ENCODE measurements at places on chromosomes 6 and 20.
A peak's percentile ranks its signal among the peaks of the same experiment; 100 is the strongest.

GRCh38 chr6:131651782-131652181, 14.7 kb downstream of the ENPP3 start:
- no peak for DNase-seq

DNA sequence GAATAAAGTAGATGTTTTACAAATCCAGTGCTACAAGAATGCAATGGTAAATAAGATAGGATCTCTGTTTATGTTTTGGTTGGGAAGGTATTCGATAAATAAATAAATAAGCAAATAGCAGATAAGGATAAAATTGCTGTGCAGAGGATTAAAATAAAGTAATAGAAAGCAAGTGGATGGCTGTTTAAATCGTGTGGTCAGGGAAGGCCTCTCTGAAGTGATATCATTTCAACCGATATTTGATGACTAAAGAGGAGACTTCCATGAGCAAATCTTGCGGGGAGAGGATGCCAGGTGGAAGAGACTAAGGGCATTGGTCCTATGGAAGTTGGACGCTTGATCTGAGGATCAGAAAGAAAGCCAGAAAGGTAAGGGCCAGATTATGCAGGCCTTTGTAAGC, 92.0 kb upstream of the CCN2 start:
- DNase-seq, result no peak

GRCh38 chr20:62980970-62981369, 25.8 kb downstream of the BHLHE23 start:
- DNase-seq, result no peak

GRCh38 chr6:43667245-43668150, 20.1 kb downstream of the MRPS18A start:
- DNase-seq, result peak; percentile 61

- DNase-seq, result no peak
Observed at GRCh38 chr6:49462599-49462926, 490 bp downstream of the MMUT start.

GRCh38 chr20:49575551-49576060, 7.7 kb upstream of the PTGIS start:
- DNase-seq, result no peak

- no peak for DNase-seq
Observed at GRCh38 chr20:824490-824889, 9.0 kb upstream of the FAM110A start.

DNA sequence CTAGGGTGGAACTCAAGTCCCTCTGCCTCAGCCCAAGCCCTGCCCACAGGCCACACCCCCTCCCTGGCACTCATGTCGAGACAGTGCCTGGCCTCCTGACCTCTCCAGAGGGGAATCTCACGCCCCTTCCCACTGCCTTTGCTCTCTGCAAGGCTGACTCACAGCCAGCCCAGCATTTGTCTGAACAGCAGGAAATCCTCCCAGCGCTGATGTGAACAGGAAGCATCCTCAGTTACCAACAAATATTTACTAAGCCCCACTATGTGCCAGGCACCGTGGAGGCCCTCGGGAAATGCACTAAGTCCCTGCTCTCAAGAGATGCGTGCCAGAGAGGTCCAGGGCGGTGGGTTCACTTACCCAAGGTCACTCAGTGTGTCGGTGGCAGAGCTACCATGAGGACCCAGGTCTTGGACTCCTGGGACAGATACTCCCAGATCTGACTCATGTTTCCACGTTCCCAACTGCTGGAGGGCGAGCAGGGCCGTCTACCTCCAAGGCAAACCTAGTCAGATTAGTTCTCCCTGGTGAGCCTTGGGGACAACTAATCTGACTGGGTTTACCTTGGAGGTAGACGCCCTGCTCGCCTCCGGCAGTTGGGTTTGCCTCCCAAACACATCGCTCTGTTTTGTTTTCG, 7.8 kb downstream of the ADA start:
- no peak for DNase-seq

DNA sequence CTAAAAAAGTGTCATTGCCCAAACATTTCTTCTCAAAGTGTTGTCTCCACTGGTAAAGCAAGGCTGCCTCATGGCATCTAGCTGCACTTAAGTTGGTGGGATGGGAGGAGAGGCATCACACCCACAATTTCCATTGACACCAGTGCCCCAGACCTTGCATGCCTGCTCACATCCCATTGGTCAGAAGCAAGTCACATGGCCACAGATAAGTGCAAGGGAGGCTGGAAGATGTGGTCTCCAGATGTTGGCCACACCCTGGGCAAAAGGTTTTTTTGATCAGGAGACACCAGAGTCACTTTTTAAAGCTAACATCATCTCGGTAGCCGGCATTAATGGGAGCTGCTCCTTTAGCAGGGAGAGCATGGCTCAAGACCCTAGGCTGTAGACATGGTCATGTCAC, 157.1 kb upstream of the CST7 start:
- DNase-seq, result no peak

DNA sequence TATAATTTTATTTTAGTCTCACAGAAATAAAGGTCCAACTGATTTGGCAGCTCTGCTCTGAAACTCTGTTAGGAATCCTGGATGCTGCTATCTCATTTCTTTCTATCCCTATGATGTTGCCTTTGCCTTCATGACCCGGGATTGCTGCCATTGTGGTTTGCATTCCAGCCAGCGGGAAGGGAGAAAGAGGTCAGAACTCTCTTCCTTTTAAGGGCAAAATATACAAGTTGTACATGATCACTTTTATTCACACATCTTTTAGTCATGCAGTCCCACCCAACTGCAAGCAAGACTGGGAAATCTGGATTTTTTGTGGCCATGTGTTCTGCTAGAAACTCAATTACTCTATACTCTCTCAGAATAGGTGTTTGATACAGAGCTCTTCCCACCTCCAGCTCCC, 263.1 kb upstream of the ZFP64 start:
- DNase-seq, result no peak

GRCh38 chr20:59835448-59836395, 97.7 kb downstream of the SYCP2 start:
- peak; percentile 44 for DNase-seq

DNA sequence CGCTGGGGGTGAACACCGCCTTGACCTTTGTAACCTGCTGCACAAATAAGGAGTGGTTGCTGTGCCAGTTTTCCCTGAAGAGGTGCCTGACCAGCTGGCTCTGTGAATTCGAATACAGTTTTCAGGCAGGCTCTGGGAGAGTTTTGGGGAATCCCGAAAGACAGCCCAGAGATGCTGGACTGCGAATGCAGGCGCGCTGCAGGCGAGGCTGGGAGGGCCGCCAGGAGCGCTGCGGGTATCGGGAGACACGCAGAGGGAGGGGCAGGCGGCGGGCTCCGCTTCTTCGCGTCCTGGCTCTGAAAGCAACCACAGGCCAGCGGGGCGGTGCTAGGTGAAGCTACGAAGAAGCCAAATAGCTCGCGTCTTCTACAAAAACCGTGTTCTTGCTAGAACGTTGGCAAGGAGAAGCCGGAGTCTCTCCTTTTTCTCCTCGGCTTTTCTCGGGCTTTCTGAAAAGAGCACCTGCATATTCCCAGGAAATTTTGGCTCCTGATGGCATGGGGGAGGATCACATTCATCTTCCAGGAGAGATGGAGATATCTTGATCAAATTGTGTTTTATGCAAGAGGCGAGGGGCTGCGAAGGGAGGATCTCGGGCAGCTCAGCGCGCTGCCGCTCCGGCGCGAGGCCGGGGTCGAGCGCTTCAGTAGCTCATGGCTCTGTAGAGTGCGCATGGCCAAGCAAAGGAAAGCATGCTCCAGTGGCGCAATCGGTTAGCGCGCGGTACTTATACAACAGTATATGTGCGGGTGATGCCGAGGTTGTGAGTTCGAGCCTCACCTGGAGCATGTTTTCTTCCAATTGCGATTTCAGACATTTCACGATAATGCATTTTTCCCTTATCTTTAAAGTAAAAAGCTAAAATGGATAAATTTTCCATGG, 158.1 kb upstream of the ZNF184 start:
- no peak for DNase-seq

DNA sequence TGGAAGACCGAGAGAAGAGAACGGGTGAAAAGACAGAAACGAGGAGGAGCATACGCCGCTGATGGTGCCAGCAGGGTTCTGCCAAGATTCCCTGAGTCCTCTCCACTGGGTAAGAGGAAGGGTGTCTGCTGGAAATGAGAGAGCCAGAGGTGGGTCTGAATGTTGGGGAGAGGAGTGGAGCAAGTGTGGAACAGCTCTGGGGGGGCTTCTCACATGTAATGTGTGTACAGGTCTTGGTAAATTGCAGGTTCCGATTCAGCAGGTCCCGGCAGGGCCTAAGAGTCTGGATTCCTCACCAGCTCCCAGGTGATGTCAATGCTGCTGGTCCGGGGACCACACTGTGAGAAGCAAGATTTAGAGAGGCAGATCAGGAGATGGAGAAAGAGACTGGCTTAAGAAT, 1.5 kb upstream of the EBF4 start:
- no peak for DNase-seq

DNA sequence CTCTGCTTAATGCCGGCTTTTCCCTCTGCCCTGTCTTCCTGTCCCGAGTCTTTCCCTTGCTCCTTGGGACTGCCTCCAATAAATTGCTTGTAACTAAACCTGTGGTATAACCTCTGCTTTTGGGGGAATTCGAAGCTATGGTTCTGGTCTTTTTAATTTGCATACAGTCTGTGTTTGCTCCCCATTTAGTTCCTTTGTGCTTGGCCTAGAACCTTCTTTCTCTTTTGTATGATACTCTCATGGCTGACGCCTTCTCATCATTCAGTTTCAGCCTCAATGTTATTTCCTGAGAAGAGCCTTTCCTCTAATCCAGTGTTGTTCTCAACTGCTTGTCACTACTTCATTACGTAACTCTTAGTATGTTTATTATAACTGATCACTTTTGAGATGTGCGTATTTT, 248.0 kb downstream of the PHF3 start:
- DNase-seq, result no peak

GRCh38 chr6:111215131-111215530, 127.8 kb downstream of the SLC16A10 start:
- no peak for DNase-seq

- DNase-seq, result no peak
Observed at GRCh38 chr6:67102743-67103142, 1395.7 kb upstream of the EYS start.

DNA sequence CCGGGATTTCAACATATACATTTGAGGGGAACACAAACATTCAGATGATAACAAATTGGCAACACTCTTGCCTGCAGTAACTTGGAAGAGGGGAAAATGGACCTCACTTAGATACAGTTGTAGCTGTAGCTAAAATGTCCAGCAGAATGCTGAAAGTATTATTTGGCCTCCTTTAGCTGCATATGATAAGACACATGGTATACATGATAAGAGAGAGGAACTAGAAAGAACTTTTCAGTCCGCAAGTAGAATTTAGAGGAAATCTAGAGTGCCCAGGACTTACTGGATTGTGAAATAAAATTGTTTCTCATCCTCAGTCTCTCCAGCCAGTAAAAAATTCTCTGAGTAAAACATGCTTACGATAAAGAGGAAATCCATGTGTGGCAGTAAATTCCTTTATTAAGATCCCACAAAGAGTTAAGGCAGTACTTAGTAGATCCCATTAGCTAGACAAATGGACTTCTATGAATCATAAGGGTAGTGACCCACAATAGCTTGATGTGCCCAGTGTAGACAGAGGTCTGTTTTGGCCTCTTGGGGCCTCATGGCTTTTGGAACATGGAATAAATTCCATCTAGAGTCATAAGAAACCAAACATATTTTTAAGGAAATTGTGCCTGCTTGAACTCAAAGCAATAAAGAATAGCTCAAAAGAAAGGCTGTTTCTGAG, 87.9 kb upstream of the RBM24 start:
- no peak for DNase-seq

DNA sequence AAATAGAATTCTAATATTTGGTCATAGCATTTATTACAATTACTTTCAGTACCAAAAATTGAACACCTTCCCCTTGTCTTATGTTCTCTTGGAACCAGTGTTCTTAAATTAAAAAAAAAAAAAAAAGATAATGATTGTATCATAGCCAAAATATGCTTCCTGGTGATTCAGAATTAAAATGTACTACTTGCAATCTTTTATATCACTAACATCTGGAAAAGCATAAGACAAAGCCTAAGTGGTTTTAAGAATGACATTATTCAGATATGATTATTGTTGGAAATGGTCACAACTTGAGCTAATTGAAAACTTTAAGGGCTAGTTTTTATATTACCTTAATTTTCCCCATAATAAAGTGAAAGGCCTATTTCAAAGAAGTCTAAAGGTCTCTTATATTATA, 493.3 kb upstream of the MARCKS start:
- no peak for DNase-seq

DNA sequence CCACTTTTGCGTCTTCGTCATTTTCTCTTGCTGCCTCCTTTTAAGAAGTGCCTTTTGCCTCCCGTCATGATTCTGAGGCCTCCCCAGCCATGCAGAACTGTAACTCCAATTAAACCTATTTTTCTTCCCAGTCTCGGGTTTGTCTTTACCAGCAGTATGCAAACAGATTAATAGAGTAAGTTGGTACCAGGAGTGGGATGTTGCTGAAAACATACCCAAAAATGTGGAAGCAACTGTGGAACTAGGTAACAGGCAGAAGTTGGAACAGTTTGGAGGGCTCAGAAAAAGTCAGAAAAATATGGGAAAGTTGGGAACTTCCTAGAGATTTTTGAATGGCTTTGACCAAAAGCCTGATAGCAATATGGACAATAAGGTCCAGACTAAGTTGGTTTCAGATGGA, 309.2 kb downstream of the MEI4 start:
- no peak for DNase-seq

DNA sequence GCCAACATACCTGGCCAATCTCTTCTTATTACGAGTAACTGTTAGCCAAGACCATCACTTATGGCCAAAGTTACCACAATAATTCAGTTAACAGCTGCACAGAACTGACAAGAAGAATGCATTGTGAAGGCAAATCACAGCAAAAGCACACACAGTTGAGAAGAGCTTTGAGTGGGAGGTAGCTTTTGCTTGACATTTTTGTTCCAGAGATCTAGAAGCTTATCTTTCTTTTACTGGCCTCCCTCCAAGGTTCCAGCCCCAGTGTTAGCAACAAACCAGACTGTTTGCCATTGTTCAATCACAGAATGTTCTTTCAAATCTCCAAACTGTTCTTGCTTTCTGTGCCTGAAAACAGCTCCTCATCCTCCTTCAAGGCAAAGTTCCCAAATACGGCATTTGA, 35.9 kb upstream of the IRAK1BP1 start:
- no peak for DNase-seq

DNA sequence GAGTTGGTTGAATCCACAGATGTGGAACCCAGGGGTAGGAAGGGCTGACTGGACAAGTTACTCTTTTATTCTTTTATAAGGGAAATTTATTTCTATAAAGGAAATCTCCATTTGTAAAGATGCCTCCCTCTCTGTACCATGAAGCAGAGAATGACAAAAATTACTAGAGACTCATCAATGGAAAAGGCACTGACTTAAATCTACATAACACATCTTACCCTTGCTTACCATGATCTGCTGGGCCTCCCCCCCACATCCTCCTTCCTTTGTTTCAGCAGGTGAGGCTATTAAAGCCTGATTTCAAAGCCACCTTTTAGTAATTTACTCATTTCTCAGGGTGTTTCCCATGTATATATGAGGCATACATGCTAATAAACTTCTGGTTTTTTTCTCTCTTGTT, 130.2 kb upstream of the HDDC2 start:
- DNase-seq, result no peak
